Upper lobe of right lung (tissue), 1 donor: ENCODE measurements at places on chromosomes 12 and 14. TPM values are rescaled to one million over a fixed set of nuclear protein-coding genes. Genes with fewer than 3 reads are reported as not detected.

Gene TMPRSS12
- not detected for total RNA-seq

Gene LALBA
- not detected for total RNA-seq

Gene VRTN
- total RNA-seq: not detected

Gene MGAT4C
- 0.67 TPM for total RNA-seq

Gene SERPINA10
- not detected for total RNA-seq

Gene LTB4R
- 9.8 TPM for total RNA-seq

Gene FAM181A
- 3.5 TPM for total RNA-seq

Gene RPGRIP1
- total RNA-seq: 1.7 TPM

Gene TRIP11
- total RNA-seq: 68.9 TPM

Gene ANKRD33
- not detected for total RNA-seq

Gene MUCL1
- total RNA-seq: not detected

Gene CBX5
- 52.3 TPM for total RNA-seq

Gene PRB2
- not detected for total RNA-seq

Gene CLEC9A
- 0.43 TPM for total RNA-seq

Gene LRRC9
- not detected for total RNA-seq

Gene SLCO1C1
- total RNA-seq: 0.96 TPM

Gene GPR137C
- 1.5 TPM for total RNA-seq

Gene KRT72
- not detected for total RNA-seq

Gene NIN
- total RNA-seq: 37.5 TPM

Gene EVL
- 206 TPM for total RNA-seq

Gene SOAT2
- not detected for total RNA-seq

Gene GZMB
- 8.1 TPM for total RNA-seq

Gene MYL2
- not detected for total RNA-seq

Gene CKB
- 148 TPM for total RNA-seq

Gene PLEK2
- 2.5 TPM for total RNA-seq

Gene SLC6A13
- 3.9 TPM for total RNA-seq

Gene MANSC4
- not detected for total RNA-seq

Gene LMNTD1
- total RNA-seq: not detected

Gene SSPN
- 15.6 TPM for total RNA-seq

Gene FAM186B
- 0.75 TPM for total RNA-seq

Gene PRPF40B
- total RNA-seq: 19.9 TPM

Gene DIO3
- total RNA-seq: 0.67 TPM

Gene KRT1
- total RNA-seq: 3.5 TPM

Gene PSMD9
- total RNA-seq: 43.4 TPM

Gene CCDC177
- not detected for total RNA-seq

Gene RNF212B
- not detected for total RNA-seq

Gene PLCZ1
- total RNA-seq: not detected

Gene MON2
- total RNA-seq: 58.2 TPM

Gene RND1
- 7.1 TPM for total RNA-seq

Gene MSI1
- total RNA-seq: 0.46 TPM

Gene KRT73
- total RNA-seq: 0.52 TPM

Gene SLC38A4
- total RNA-seq: 1.9 TPM

Gene SLC25A47
- total RNA-seq: not detected

Gene TBX3
- total RNA-seq: 35.9 TPM

Gene NINJ2
- 23.4 TPM for total RNA-seq

Gene FAM234B
- 9.6 TPM for total RNA-seq

Gene MEG3
- 15.6 TPM for total RNA-seq

Gene CNTN1
- 15.1 TPM for total RNA-seq

Gene OTOGL
- 0.09 TPM for total RNA-seq
